GM23248 (cell line): ENCODE measurements at places on chromosomes 13 and 19. TPM values are rescaled to one million over a fixed set of nuclear protein-coding genes. Genes with fewer than 3 reads are reported as not detected.

DNA sequence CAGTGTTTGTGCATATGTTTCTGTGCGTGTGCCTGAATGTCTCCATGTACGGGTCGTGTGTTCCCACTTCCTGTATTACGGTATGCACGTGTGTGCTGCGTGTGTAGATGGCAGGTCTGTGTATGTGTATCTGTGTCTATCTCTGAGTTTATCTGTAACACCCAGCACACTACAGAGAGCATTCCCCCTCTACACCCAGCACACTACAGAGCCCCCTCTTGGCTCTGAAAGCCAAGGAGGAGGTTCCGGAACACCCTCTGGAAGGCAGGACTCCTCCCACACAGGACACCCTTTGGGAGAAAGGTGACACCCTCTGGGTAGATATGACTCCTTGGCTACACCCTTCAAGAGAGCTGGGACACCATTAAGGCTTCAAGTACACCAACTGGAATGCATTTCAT is 2.1 kb upstream of the ERFL start:
- DNase-seq, result no peak

The B3GNT8 gene
- polyA plus RNA-seq, result 2.3 and 3.1 TPM in 2 replicates

- peak; percentile 94 for DNase-seq
Measured at GRCh38 chr13:101523154-101524131, 71.0 kb downstream of the ITGBL1 start.

DNA sequence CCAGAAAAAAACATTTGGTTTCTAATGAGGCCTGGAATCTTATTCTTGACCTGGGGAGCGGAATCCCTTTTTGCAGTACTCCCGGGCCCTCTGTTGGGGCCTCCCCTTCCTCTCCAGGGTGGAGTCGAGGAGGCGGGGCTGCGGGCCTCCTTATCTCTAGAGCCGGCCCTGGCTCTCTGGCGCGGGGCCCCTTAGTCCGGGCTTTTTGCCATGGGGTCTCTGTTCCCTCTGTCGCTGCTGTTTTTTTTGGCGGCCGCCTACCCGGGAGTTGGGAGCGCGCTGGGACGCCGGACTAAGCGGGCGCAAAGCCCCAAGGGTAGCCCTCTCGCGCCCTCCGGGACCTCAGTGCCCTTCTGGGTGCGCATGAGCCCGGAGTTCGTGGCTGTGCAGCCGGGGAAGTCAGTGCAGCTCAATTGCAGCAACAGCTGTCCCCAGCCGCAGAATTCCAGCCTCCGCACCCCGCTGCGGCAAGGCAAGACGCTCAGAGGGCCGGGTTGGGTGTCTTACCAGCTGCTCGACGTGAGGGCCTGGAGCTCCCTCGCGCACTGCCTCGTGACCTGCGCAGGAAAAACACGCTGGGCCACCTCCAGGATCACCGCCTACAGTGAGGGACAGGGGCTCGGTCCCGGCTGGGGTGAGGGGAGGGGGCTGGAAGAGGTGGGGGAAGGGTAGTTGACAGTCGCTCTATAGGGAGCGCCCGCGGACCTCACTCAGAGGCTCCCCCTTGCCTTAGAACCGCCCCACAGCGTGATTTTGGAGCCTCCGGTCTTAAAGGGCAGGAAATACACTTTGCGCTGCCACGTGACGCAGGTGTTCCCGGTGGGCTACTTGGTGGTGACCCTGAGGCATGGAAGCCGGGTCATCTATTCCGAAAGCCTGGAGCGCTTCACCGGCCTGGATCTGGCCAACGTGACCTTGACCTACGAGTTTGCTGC is at the start of gene ICAM4:
ICAM4 (plus strand) TSS at position 153 of the 935 bp plus-strand sequence; CDS start at position 211, 58 bp downstream.
- DNase-seq, result peak; percentile 35

The PGLYRP2 gene
- polyA plus RNA-seq, result not detected in 2 replicates

GRCh38 chr19:29324717-29325116 is 111.8 kb upstream of the UQCRFS1 start:
- no peak for DNase-seq

The REEP6 gene
- 4.0 and 4.3 TPM in 2 replicates for polyA plus RNA-seq

- no peak for DNase-seq
Measured at GRCh38 chr13:43031881-43032280, 8.5 kb downstream of the DNAJC15 start.

The F7 gene
- polyA plus RNA-seq, result not detected in 2 replicates

DNA sequence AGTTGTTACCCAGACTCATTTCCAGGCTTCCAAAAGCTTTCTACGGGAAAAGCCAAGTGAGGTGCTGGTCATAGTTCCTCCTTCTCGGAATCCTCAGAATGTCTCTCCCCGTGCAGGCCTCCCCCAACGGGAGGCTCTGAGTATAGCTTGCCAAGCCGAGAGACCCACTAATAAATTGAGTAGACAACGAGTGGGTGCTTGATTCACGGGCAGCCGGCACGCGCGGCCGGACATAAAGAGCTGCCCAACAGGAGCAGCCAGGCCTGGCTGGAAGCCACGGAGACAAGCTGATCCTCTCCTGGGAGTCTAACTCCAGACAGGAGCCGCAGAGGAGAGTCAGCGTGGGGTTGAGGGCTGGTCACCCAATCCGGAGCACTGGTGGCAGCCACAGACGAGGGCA is 43.4 kb upstream of the MEDAG start:
- no peak for DNase-seq

The TNFRSF19 gene
- polyA plus RNA-seq, result 2.7 and 3.4 TPM in 2 replicates

The TNPO2 gene
- 13.2 and 13.3 TPM in 2 replicates for polyA plus RNA-seq

The IER2 gene
- polyA plus RNA-seq, result 84.0 and 88.6 TPM in 2 replicates

- DNase-seq, result no peak
Measured at GRCh38 chr19:2922987-2923386, 21.8 kb downstream of the ZNF77 start.

DNA sequence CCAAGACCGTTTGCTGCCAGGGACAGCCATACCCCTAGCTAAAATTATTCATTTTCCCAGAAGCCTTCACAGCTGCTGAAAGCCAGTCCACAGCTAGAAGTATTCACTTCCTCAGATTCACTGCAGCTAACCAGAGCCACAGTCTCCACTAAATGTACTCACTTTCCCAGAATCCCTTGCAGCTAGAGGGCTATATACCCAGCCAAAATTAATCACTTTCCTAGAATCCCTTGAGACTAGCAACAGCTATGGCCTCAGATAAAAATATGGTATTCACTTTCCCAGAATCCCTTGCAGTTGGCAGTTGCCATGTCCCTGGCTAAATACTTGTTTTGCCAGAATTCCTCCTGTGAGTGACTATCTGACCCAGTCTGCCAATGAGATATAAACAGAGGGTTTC is 13.8 kb upstream of the MEIS3 start:
- DNase-seq, result peak; percentile 61

GRCh38 chr13:75764926-75765310 is 128.8 kb downstream of the LMO7 start:
- DNase-seq, result no peak

- DNase-seq, result no peak
Measured at GRCh38 chr19:46283771-46284170, 13.1 kb upstream of the HIF3A start.

GRCh38 chr13:107807306-107808073 is 407.8 kb downstream of the LIG4 start:
- no peak for DNase-seq

DNA sequence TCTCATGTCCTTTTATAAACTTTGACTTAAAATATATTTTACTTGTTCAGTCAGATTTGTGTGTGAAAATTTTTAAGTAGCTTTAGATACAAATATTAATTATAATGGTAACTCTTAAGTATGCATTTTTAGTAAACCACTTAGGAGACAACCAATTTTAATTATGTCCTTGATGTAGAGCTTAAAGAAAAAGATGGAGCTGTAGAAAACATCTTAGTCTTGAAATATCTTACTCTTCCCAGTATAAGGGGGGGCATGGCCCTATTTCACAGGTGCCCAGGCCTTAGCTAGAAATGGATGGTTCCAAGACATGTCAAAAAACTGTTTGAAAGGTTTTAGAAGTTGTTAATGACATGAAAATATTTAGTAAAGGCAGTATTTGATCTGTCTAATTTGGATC is 43.4 kb upstream of the CEACAM21 start:
- DNase-seq, result no peak

- no peak for DNase-seq
Measured at GRCh38 chr13:31968473-31968872, 63.1 kb upstream of the FRY start.

DNA sequence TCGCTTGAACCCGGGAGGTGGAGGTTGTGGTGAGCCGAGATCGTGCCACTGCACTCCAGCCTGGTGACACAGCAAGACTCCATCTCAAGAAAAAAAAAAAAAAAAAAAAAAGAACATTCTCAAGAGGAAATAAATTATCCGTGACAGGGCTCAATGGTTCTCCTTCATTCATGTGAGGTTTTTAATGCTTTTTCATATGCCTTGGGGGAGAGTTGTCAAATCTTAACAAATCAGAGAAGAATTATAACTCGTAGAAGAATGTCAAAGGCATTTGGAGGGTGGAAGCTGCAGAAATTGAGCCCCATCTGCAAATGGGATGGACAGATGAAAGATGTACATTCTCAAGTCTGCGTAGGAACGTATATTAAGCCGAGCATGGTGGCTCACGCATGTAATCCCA is 34.9 kb upstream of the HOMER3 start:
- DNase-seq, result no peak

- DNase-seq, result no peak
Measured at GRCh38 chr13:49627831-49628652, at the start of gene ARL11. Gene ARL11 (plus strand): TSS chr13:49628507. CDS start chr13:49630448, 1,941 bp downstream.

DNA sequence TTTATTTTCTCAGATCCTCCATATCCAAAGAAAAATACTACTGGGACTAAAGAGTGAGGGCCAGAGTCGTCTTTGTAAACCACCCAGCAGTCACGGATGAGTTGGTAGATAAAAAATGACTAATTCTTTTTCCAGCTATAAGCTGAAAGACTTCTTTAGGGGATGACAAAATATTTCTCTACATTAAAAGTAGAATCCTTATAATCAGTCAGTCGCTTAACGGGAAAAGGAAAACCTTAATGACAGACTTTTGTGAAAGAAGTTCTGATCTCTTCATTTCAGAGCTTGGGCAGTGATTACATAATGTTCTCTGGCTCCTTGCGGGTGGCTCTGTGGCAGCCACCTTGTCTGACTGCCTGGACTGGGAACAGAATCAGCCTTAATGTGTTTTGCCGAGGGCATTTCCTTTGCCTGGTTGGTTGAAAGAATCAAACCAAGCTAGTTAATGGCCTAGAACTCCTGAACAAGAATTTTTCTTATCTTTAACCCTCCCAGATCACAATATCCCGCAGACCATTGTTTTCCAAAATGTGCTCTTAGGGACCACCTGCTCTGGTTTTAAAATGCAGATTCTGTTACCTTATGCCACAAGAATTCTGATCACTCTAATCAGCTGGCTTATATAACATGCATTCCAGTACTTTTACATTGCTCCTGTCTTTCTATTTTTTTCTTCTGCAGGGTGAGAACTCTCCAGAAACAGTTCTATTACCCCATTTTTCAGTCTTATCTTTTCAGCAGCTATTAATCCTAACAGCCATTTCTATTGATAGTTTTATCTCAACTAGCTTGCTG is 2.5 kb downstream of the ITM2B start:
- peak; percentile 68 for DNase-seq

The ZNF226 gene
- polyA plus RNA-seq, result 27.1 and 30.3 TPM in 2 replicates

The TEX30 gene
- polyA plus RNA-seq, result 37.6 and 38.0 TPM in 2 replicates

- no peak for DNase-seq
Measured at GRCh38 chr19:40413291-40413845, at the start of gene PRX. Gene PRX (minus strand): TSS chr19:40413378. CDS start chr19:40407932, 5,446 bp downstream.

- DNase-seq, result no peak
Measured at GRCh38 chr13:79547211-79548195, 66.5 kb downstream of the NDFIP2 start.

DNA sequence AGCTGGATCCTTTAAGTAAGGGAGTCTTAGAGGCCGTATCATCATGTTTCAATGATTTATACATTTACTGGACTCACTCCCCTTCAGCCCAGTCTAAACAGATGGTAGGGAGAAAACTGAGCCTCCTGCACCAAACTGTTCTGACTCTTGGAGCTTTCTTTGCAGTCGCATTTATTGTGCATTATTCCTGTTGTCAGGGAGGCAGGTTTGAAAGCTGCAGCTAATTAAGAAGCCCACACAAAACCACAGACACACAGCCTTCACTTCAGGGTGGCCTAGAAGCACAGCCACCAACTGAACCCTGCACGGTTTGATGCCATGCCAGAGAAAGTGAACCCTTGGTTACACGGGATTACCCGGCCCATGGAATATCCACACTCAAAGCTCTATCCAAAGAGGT is 911.0 kb downstream of the UQCRFS1 start:
- DNase-seq, result no peak

GRCh38 chr19:4063369-4064148 is 3.1 kb downstream of the ZBTB7A start:
- DNase-seq, result peak; percentile 24

DNA sequence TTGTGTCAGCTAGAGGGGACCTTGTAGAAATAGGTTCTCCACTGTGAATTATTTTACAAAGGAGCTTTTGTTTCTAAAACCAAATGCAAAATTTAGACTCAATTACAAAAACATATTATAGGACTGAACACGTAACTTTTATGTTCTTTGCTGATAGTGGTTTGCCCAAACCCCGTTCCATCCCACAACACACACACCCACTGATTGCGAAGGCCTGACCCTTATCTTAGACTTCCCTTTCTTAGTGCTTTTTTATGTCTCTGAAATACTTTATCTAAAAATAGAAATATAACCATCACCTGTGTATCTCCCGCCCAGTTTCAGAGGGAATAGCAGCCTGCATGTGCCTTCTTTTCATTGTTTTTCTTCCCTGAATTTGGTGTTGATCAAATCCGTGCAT is 13.0 kb downstream of the CCNA1 start:
- no peak for DNase-seq

The SLITRK5 gene
- not detected in 2 replicates for polyA plus RNA-seq

- no peak for DNase-seq
Measured at GRCh38 chr13:110062777-110063442, 244.0 kb downstream of the COL4A1 start.

The AZU1 gene
- polyA plus RNA-seq, result not detected in 2 replicates

DNA sequence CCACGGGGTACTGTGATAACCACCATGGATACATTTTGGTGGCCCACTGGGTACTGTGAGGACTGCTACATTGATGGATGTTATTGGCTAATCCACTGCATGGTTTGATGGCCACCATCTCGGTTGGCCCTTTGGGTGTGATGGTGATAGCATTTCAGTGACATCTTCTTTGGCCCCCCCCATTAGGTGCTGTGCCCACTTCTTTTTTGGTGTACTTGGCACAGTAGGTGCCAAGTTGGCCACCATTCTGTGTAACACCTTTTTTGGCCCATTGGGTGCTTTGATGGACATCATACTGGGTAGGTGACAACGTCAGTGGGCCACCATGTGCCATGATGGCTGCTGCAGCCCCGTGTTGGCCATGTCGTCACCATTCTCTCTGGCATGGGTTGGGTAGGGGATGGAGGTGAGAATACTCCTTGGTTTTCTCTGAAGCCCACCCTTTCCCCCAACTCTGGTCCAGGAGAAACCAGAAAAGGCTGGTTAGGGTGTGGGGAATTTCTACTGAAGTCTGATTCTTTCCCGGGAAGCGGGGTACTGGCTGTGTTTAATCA is 9.2 kb downstream of the FOXA3 start:
- DNase-seq, result no peak

- peak; percentile 14 for DNase-seq
Measured at GRCh38 chr13:52162279-52163101, 3.1 kb upstream of the NEK3 start.
